Gastroesophageal sphincter (tissue), 4 donors: ENCODE measurements at places on chromosomes 16 and 17. TPM values are rescaled to one million over a fixed set of nuclear protein-coding genes. Genes with fewer than 3 reads are reported as not detected.

GRCh38 chr17:59668816-59669215, 38.4 kb downstream of the PTRH2 start:
- no peak for ATAC-seq
- no peak overlapping the region for H3K27ac ChIP-seq
- no peak overlapping the region for H3K4me3 ChIP-seq

DNA sequence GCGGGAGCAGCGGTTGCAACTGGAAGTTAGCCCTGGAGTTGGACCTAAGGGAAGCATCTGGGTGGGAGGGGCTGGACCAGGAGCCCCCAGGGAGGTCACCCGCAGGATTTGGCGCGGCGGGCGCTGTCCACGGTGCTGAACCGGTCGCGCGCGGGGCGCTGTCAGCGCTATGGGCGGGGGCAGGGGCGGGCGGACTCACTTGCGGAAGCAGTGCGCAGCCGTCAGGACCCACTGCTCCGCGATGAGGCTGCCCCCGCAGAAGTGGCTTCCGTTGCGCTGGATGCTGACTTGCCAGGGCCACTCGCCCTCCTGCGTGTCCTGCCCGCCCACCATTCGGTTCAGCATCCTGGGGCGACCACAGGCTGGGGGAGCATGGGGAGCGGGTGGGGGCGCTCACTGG, 4.5 kb downstream of the PRSS27 start:
- peak; percentile 63 for ATAC-seq
- no peaks in the 10 kb centered on the region for H3K36me3 ChIP-seq
- peaks cover 21% of the 10 kb centered on the region for H3K27me3 ChIP-seq
- no peak overlapping the region for H3K4me3 ChIP-seq

GRCh38 chr17:13788385-13788784, 186.7 kb upstream of the HS3ST3A1 start:
- no peak overlapping the region for H3K27ac ChIP-seq
- no peaks in the 10 kb centered on the region for H3K27me3 ChIP-seq
- H3K4me1 ChIP-seq: no peaks in the 10 kb centered on the region

DNA sequence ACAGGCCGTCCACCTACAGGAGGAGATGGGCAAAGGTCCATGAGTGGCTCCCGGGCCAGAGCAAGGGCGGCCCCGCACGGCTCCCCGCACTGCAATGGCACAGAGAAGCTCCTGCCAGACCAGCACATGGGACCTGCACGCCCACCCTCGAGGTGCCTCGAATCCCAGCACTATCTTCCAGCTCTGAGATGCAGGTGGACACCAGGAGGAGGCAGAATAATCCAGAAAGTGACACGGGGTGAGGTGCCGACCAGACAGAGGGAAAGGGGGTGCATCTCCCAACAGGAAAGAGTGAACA, 26.5 kb upstream of the C16orf95 start:
- no peak for ATAC-seq
- no peak overlapping the region for H3K4me3 ChIP-seq
- no peaks in the 10 kb centered on the region for H3K36me3 ChIP-seq
- H3K27me3 ChIP-seq: no peaks in the 10 kb centered on the region

DNA sequence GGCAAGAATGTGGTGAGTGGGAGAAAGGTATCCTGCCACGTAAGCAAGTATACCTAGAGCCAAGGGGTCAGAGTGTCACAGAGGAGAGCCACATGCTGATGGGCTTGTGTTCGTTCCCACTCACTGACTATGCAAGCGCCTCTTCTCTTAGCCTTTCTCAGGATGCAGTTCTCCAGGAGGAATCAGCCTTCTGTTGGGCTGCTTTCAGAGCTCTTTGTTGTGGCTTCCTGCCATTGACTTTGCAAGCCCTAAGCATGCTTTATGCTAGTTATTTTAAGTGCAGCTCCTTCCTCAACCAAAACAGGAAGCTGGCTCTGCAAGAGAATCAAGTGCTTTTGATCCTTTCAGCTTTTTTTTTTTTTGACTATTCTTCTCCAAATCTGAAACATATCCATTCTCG, 66.6 kb downstream of the SIAH1 start:
- H3K4me1 ChIP-seq: no peaks in the 10 kb centered on the region
- H3K4me3 ChIP-seq: no peak overlapping the region
- no peak overlapping the region for H3K27ac ChIP-seq
- H3K27me3 ChIP-seq: no peaks in the 10 kb centered on the region
- no peak for ATAC-seq

DNA sequence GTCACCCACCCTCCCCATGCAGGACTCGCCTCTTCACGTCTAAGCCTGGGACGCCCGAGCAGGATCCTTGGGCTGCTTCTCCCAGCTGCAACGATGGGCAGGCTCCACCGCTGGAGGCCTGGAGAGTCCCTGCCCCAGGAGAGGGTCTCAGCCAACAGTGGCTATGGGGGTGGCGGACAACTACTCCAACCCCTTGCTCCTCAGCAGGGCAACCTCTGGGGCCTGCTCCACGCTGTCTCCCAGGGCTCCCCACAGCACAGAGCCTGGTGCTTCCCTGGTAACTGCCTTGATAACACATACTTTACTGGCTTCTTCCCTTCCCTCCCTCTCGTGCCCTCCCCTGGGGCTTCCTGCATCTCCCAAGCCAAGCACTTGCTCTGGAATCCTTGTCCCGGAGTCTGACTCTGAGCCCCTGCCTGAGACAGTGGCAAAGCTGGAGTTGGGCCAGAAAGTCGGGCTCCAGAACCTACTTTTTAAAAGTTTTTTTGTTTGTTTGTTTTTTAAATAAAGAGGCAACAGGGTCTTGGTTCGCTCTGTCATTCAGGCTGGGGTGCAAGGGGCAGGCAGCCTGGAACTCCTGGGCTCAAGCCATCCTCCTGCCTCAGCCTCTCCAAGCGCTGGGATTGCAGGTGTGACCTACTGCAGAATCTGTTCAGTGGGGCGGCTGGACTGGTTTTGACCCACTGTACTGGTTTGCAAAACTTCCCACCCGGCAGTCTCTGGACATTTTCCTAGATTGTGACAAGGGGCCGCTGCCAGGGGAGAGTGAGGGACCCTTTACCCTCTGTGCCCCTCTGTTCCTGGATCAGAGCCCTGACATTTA, 99.4 kb downstream of the TNFRSF13B start:
- no peak overlapping the region for H3K4me3 ChIP-seq
- no peak overlapping the region for H3K27ac ChIP-seq
- H3K4me1 ChIP-seq: no peaks in the 10 kb centered on the region
- no peak for ATAC-seq

DNA sequence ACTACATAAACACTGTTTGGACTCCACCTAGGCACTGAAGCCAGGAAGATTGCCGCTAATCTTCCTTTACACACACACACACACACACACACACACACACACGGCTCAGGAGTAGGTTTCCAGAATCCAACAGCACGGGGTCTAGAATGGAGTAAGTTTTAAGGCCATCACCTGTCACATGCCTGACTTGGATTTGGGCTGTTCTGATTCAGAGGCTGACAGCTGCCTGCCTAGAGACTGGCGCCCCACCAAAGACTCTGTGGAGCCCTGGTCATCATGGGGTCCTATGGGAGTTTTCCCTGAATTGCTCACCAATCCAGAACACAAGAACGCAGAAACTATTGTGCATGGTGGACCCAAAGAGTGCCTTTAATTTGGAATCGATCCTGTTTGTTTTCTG, 10.9 kb downstream of the CDRT4 start:
- no peaks in the 10 kb centered on the region for H3K36me3 ChIP-seq
- peaks cover 7% of the 10 kb centered on the region for H3K4me1 ChIP-seq
- peak; percentile 58 for ATAC-seq

GRCh38 chr17:79029327-79030009, 5.5 kb downstream of the C1QTNF1 start:
- no peaks in the 10 kb centered on the region for H3K36me3 ChIP-seq
- peaks cover 6% of the 10 kb centered on the region for H3K4me1 ChIP-seq
- H3K27ac ChIP-seq: no peak overlapping the region
- no peaks in the 10 kb centered on the region for H3K27me3 ChIP-seq
- ATAC-seq: no peak
- H3K4me3 ChIP-seq: no peak overlapping the region

- H3K27ac ChIP-seq: no peak overlapping the region
- no peaks in the 10 kb centered on the region for H3K36me3 ChIP-seq
- ATAC-seq: no peak
- H3K4me1 ChIP-seq: no peaks in the 10 kb centered on the region
- H3K4me3 ChIP-seq: no peak overlapping the region
- H3K27me3 ChIP-seq: peaks cover 50% of the 10 kb centered on the region
Observed at GRCh38 chr17:61422869-61423268, 23.2 kb downstream of the TBX2 start.

- H3K4me3 ChIP-seq: no peak overlapping the region
- no peak for ATAC-seq
- H3K4me1 ChIP-seq: no peaks in the 10 kb centered on the region
- no peaks in the 10 kb centered on the region for H3K27me3 ChIP-seq
- no peaks in the 10 kb centered on the region for H3K36me3 ChIP-seq
- no peak overlapping the region for H3K27ac ChIP-seq
Observed at GRCh38 chr17:33905338-33905800, 349.7 kb upstream of the CCL2 start.

Gene NAE1
- total RNA-seq: 51.1 TPM

Gene MSLN
- total RNA-seq: 7.2 TPM
